CD14-positive monocyte (primary cell): ENCODE measurements at places on chromosomes 16 and 17.

DNA sequence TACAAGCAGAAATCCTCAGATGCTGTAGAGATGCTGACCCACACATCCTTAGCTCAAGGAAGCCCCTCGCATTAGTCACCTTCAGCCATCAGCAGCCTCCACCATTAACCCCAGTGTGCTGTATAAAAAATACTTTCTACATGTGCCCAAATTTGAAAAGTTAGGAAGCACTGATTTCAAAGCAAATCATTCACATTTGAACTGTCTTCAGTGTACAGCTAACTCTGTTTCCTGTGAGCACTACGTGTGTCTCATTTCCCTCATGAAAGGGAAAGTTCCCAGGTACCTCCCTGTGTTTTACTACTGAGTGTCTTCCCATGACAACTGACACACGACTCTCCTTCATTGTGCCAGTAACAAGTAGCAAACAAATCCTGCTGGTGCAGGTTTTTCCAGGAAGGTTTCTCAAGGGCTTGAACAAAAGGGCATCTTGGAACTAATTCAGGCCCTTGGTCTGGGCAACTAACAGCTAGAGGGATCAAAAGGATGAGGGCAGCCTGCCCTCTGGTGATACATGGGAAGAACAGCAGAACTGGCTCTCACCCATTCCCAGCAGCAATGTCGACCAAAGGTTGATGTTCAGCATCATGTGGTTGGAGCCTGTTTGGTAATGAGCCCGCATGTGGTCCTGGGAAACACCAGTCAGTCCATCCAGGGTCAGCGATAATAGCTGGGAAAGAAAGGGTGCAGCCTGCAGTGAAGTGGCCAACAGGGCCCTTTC, 4.0 kb downstream of the SLC35B1 start:
- DNase-seq: no peak

DNA sequence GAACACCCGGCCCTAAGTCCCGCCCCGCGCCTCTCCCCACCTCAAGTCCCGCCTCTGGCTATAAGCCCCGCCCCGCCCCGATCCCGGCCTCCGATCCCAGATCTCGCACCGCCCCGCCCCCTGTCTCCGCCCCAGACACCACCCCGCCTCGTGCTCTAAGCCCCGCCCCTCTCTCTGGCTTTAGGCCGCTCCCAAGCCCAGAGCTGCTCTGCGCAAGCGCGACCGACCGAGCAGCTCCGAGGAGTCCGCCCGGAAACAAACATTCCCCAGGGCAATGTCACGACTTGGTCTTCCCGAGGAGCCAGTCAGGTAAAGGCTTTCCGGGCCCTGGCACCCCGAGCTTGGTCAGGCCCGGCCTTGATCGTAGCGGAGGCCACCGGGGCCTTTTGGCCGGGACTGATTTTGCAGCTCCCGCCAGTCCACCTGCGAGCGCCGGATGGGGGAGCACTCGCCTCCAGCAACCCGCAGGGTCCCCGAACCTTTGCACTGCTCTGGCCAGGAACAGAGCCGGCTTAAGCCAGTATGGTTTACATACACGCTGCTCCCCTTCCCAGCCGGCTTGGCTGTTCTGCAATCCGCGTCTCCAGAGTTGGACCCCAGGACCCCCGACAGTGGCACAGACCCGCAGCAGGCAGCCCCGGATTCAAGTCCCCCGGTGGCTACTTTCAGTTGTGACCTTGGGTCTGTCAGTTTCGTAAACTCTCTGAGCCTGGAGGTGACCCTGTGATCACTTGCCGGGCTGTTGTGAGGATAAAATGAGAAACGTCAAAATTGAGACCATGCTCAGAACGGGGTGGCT, at the start of gene NUDT7:
Gene NUDT7 (plus strand): TSS at position 206 of the 799 bp plus-strand sequence. CDS start 69 bp downstream, at position 275.
- DNase-seq: peak; percentile 94

GRCh38 chr16:66134875-66135274, 231.6 kb upstream of the CDH5 start:
- no peak for DNase-seq

DNA sequence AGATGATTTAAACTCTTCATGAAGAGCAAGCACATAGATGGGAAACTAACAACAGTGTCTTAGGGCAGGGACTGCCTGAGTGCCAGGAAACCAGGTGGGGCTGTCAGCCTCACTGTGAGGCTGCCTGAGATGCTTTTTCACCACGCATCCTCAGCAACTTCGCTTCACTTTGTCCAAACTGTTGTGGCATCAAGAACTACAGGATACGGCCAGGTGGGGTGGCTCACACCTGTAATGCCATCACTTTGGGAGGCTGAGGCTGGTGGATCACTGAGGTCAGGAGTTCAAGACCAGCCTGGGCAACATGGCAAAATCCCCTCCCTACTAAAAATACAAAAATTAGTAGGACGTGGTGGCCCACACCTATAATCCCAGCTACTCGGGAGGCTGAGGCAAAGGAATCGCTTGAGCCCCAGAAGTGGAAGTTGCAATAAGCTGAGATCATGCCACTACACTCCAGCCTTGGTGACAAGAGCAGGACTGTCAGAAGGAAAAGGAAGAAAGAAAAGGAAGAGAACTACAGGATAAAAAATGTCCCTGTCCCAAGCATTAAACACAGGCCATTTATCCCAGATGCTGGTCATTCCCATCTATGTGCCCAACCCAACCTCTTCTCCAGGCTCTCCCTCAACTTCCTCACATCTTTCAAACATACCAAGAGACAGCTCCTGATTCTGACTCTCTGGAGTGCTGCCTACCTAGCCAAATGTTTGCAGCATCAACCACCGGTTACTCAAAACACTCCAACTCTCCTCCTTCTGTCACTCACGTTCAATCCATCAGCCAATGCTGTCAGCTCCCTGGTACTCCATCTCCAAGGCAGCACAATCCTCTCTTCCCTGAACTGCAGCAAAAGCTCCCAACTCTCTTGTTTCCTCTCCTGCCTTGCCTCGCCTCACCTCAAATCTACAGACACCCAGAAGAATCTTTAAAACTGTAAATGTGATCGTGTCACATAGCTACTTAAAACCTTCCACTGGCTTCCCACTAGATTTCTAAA, 1.6 kb downstream of the EIF4A3 start:
- DNase-seq: no peak

DNA sequence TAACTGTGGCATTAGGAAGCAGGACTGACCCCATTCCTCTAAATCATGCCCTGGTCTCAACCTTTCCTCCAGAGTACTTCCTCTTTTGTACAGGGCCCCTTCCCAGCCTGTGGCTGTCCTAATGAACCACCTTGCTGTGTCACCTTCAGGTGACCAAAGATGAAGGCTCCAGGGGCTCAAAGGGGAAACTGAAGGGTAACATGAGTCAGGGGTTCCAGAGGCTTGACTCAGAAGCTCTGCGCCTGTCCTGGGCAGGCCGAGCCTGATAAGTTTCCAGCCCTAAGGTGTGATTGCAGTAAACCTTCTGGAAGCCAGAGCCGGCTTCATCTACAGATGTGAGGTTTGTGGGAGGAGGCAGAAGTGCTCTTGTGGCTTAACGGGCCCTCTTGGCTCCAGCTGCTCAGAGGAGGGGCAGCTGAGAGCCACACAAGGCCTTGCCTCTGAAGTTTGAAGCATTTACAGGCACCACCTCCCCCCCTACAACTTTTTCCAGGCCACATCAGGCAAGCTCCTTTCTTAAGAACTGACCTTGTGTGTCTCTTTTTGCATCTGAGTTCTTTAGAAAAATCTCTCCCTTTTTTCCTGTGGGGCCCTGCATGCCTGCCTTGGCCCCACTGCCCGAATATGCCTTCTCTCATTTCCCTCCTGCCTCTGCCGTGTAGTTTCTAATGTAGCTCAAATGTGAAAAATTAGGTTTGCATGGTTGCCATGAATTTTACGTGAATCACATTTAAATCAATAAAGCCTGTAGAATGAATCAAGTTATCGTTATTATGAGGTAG, 149.9 kb downstream of the CLEC16A start:
- peak; percentile 50 for DNase-seq

DNA sequence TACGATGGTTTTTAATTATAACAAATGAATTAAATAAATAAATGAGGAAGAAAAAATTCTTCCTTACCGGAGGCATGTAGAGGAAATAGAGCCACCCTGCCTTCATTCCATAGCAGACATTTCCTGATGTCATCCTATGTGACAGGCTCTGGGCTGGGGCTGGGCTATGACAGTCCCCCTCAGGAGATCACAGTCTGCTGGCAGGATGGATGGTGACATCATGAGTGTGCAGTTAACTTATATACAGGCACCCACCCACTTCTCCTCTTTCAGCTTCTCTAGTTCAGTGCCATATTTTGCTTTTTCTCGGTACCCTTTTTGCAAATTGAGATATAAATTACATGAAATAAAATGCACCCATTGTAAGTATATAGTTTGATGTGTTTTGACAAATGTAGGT, 6.4 kb upstream of the CMTM3 start:
- no peak for DNase-seq
